ENCODE measurements at places on chromosomes 6 and 20.

DNA sequence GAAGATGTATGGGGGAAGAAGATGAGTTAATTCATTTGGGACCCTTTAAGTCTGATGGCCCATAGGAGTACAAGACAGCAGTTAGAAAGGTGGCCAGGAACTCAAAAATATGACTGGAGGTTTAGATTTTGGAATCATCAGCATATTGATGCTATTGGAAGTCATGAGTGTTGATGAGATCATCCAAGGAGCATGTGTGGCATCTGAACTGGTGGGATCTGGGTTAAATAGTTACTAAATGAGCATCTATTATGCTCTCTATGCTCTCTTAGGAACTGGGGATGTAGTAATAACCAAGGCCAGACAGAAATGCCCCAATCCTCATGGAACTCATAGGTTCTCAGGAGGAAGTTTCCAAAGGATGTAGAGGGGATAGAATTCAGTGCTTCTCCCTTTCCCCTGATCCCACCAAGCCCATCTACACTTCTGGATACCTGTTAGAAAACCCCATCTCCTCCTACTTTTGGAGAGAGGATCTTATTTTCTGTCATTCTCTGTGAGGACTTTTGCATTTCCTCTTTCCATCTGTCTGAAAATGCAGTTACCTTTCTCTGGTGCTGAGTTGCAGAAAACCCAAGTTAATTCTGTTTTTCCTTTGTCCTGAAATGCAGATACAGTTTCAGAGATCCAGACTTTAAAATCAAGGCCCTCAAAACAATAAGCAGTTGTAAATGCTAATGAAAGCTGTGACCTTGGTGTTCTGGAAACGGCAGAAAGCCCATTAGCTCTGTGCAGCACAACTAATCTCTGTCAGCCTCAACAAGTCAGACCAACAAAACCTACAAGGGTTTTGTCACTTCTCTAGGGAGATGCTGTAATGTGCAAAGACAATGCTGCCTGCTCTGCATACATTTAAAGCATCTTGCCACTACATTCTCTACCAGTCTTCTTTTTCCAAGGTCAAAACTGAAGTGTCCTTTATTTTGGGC lies 65.8 kb downstream of the TBC1D7 start:
- DNase-seq, result no peak

- DNase-seq, result no peak
These were observed 406.5 kb upstream of the CHD6 start for GRCh38 chr20:42024653-42025052.

DNA sequence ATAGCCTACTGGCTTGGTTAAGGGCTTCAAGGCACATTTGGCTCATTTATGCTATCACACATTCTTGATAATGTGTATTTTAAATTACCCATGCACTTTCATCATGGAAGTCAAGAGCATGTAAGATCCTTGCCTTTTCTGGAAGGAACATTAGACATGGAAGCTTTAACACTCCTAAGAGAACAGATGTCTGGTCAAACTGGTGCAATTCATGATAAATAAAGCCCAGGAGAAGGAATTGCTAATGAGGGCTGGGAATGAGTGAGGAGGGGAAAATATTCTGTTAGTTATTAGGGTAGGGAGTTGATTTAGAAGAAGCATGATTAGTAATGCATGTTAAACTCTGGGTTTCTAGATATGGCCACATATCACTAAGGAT lies 688.6 kb upstream of the CITED2 start:
- no peak for DNase-seq

DNA sequence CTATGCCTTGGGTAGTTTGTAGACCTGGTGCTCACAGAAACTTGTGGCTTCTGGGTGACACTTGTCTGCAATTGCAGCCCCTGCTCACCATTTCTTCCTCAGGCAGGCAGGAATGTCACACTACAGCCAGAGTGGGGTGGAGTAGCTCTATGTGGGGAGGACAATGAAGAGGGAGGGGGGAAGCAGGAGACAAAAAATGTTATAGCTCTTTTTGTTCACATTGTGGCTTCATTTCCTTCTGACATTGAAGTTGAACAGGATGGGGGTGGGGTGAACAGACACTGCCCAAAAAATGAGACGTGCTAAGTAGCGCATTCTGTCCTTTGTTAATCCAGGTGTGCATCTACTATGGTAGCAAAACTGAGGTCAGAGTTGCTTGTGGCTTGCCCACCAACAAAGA lies at the start of gene THEMIS:
TSS of gene THEMIS (minus strand) at position 124 of the 400 bp plus-strand sequence. CDS start 126 bp downstream, outside the sequence.
- no peak for DNase-seq

- no peak for DNase-seq
These were observed 54.7 kb downstream of the CDC5L start for GRCh38 chr6:44442236-44442635.

GRCh38 chr6:21222656-21223055 lies 370.9 kb upstream of the SOX4 start:
- no peak for DNase-seq

GRCh38 chr6:144219056-144219685 lies 66.0 kb upstream of the UTRN start:
- peak; percentile 26 for DNase-seq

DNA sequence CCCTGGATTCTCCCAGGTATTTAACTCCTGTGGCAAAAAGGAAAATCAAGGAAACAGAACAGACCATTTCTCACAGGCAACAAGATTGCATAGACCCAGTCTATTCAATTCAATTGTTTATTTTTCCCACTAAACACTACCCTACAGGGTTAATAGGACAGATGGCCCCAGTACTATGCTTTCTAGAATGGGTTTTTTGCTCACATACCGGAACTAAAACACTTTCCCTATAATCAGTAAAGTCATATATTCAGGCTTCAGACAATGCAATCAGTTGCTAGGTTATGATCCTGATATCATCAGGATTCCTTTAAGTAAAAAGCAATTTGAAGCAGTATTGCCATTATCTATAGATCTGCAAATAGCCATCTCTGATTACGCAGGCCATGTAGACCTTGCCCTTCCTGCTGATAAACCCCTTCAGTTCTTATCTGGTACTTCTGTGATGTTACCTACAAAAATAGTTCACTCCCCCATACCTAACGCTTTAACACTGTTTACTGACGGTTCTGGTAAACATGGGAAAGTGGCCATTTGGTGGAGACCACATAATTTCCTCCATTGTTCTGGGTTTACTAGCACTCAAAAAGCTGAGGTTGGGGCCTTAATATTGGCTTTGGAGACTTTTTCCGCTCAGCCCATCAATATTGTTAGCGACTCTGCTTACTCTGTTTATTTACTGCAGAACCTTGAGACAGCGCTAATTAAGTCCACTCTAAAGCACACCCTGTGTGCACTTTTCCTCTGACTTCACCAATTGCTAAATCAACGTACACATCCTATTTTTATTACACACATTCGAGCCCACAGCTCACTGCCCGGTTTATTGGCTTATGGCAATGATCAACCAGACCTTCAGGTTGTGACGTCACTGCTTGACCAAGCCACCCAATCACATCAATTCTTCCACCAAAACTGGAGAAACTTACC lies 666.0 kb downstream of the PHF3 start:
- DNase-seq, result no peak

GRCh38 chr6:6537488-6538260 lies 50.8 kb upstream of the LY86 start:
- no peak for DNase-seq

DNA sequence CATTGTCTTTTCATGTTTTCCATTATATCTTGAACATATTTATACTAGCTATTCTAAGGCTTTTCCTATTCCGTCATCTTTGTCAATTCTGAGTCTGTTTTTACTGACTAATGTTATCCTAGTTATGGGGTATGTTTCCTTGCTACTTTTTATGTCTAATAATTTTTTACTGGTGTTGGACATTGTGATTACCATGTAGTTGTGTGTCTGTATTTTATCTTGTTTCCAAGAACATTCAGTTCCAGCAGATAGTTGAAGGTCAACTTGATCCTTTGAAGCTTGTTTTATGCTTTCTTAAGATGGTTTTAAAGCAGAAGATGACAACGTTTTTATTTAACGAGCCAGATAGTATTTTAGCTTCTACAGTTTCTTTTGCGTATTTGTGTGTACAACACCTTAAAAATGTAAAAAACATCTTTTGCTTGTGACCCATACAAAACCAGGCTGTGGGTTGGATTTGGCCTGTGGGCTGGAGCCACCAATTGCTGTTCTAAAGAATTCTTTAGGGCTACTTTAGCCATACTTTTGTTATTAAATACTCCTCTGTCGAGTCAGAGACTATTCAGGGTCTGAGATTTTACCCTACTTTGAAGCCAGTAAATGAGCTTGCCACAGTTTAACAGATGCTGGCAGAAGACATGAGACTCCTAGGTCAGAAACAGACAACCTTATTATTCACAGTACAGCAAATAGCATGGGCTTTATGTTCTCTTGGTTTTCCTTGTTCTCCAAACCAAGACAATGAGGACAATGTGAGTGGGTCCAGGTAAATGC lies 38.7 kb upstream of the REV3L start:
- DNase-seq, result no peak
